ENCODE measurements at places on chromosomes 16 and 17.
A peak's percentile ranks its signal among the peaks of the same experiment; 100 is the strongest.

DNA sequence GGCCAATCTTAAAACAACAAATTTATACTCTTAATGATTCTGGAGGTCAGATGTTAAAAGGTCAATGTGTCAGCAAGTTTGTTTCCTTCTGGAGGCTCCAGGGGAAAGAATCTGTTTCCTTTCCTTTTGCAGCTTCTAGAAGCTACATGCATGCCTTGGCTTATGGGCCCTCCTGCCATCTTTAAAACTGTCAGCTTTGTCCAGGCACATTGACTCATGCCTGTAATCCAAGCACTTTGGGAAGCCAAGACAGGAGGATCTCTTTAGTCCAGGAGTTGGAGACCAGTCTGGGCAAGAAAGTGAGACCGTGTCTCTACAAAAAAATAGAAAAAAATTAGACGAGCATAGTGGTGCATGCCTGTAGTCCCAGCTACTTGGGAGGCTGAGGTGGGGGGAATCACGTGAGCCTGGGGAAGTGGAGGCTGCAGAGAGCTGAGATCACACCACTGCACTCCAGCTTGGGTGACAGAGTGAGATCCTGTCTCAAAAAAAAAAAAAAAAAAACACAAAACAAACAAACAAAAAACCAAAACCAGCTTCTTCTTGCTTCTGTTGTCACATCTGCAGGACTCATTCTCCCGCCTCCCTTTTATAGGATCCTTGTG, 58.3 kb downstream of the NOS2 start:
- no peak overlapping the region for H3K4me3 ChIP-seq
- H3K36me3 ChIP-seq = no peaks in the 10 kb centered on the region
- no peaks in the 10 kb centered on the region for H3K27me3 ChIP-seq
- DNase-seq = no peak

- no peak overlapping the region for H3K27ac ChIP-seq
- no peak for DNase-seq
Observed at GRCh38 chr16:65896448-65897153, 469.9 kb upstream of the CDH5 start.

- peaks cover 12% of the 10 kb centered on the region for H3K4me1 ChIP-seq
- peaks cover 15% of the 10 kb centered on the region for H3K27me3 ChIP-seq
- no peaks in the 10 kb centered on the region for H3K36me3 ChIP-seq
- no peak for DNase-seq
Observed at GRCh38 chr16:86806838-86807351, 228.5 kb downstream of the FOXL1 start.

DNA sequence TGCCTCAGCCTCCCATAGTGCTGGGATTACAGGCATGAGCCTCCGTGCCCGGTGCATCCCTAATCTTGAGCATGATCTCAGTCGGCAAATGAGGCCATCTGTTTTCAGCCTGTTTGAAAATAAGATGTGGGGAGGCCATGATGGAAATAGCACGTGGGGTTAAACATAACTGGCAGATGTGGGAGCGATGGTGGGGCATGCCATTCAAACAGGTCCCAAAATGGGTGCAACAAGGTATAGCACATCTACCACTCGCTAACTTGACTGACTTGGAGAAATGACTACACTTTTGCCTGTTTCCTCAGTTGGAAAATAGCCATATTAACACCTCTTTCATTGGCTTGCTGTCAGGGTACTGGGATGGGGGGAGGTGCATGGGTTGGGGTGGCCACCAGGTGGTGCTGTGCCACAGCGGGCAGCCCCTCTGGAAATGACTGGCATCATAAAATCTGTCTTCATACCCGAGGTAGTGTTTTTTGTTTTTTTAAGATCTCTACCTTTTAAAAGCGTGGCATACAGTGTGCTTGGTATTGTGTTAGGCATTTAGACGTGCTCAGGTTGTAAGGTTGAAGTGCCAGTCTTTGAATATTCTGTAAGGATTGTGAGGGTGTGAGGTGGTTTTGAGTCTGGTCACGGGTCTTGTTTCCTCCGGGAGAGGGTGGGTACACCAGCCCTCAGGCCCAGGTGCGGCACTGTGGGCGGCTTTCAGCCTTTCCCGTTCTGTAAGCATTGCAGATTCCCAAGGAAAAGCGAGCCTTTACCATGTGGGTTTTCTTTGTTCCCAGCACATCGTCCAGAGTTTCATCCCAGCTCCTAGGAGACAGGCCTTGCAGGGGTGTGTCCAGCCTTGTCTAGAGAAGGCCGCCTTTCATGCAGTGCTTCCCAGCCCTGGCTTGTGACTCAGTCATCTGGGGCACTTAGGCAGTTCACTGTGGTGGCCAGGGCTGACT, 2.9 kb upstream of the TTYH2 start:
- H3K4me1 ChIP-seq = peaks cover 25% of the 10 kb centered on the region
- H3K36me3 ChIP-seq = peaks cover 22% of the 10 kb centered on the region
- peak; percentile 73 for DNase-seq

DNA sequence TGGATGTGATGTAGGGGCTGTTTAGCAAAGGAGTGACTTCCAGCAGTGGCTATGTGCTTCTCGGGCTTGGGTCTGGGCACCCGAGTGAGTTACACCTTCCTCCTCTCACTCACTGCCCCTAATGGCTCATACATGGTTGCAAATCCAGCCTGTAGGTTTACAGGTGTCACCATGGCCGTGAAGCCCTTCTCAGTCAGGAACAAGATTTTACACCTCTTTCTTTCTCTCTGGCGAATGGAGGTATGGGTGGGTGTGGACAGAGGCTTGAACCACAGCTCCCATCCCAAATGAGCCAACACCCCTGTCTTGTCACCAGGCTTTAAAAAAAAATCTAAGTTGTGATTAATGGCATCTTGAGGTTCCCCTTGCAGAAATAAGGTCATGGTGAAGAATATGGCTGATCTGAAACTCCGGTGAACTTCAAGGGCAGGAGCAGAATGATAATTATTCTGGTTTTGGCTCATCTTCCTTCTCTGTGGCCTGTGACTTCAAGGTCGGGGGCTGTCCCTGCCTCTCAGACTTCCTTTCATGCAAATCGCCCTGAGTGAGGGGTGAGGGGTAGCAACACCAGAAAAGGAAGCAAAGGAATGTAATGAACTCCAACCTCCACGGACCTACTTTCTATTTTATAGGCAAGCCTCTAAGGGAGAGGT, 331.2 kb downstream of the MAF start:
- no peak overlapping the region for H3K27ac ChIP-seq
- no peak for DNase-seq
- no peak overlapping the region for H3K4me3 ChIP-seq
- H3K36me3 ChIP-seq = no peaks in the 10 kb centered on the region
- H3K27me3 ChIP-seq = no peaks in the 10 kb centered on the region

DNA sequence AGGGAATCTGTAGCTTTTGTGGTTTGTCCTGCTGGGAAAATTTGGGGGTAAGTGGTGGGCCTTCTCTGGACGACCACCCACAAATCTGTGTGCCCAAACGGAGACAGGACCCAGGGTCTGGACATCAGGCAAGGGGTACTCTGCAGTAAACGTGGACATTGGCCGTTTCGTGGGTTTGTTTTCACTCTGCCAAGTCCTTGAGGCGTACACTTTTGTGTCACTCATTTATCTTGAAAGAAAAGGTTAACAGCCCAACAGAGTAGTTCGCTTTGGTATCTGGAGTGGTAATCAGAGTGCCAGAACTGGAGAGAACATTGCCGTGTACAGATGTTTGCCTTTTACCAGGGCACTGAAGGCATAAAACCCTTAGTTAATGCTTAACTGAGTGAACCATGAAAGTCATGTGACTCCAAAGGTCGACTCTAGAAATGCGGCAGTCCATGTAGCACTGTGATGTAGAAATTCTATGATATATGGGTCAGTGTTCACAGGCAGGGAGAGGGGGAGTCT, 15.4 kb downstream of the NAA60 start:
- H3K4me3 ChIP-seq = peak overlapping the region; percentile 88
- no peaks in the 10 kb centered on the region for H3K36me3 ChIP-seq
- DNase-seq = no peak
- H3K4me1 ChIP-seq = peaks cover 68% of the 10 kb centered on the region
- H3K27ac ChIP-seq = peak overlapping the region; percentile 99

DNA sequence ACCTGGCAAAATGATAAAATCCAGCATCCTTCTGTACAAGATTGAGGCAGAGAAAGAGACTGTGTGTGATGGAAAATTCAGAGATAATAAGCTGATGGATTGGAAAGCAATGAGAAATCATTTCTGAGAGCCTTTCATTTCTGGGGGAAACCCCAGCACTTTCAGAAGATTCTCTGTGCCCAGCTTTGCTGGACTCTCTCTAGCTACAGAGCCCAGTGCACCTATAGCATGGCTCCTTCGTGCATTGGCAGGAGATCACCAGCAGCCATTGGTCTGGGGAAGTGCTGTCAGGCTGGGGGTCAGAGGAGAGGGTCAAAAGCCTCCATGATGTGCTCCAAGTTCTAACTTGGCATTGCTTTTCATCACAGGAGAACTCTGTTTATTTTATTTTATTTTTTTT, 259.9 kb downstream of the SOX9 start:
- H3K27ac ChIP-seq = no peak overlapping the region
- peaks cover 21% of the 10 kb centered on the region for H3K27me3 ChIP-seq
- no peaks in the 10 kb centered on the region for H3K36me3 ChIP-seq
- peaks cover 6% of the 10 kb centered on the region for H3K4me1 ChIP-seq

DNA sequence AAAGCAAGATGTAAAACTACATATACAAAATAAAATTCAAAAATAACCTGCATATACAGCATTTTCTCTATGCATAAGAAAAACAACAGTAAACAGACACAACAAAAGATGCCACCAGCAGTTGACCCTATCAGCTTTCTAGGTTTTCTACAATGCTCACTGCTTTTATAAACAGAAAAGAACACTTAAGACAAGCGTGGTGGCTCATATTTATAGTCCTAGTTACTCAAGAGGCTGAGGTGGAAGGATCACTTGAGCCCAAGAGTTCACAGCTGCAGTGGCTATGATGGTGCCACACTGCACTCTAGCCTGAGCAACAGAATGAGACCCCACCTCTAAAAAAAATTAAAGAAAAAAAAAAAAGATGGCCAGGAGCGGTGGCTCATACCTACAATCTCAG, 46.5 kb upstream of the ATP2A3 start:
- peaks cover 8% of the 10 kb centered on the region for H3K36me3 ChIP-seq
- no peak overlapping the region for H3K27ac ChIP-seq
- no peaks in the 10 kb centered on the region for H3K27me3 ChIP-seq
- no peaks in the 10 kb centered on the region for H3K4me1 ChIP-seq

DNA sequence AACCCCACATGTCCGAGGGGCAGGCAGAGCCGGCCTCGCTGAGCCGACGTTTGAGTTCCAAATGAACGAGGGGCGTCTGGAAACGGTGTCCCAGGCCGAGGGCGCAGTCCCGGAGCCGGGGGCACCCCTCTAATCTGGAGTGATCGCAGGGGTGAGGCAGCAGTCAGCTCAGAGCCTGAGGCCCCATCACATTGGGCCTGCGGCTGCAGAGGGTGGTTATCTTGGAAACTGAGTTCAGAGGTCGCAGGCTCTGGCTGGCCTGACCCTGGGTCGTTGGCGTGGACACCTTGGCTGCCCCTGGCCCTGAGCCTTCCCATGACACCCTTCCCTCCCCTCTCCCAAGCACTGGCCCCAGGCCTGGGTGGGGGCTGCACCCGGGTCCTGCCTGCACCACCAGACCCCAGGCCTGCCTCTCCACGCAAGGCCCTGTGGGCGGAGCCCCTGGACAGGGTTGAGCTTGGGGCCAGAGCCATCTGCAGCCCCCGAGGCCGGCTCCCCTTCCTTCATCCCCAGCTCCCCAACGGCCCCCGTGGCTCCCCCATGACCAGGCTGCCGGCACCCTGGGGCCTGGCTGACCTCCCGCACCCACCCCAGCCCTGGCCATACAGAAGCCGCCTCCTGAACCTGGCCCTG, 45.6 kb downstream of the ZFPM1 start:
- no peak overlapping the region for H3K4me3 ChIP-seq
- no peak for DNase-seq
- H3K4me1 ChIP-seq = peaks cover 17% of the 10 kb centered on the region
- no peak overlapping the region for H3K27ac ChIP-seq
- no peaks in the 10 kb centered on the region for H3K36me3 ChIP-seq
- H3K27me3 ChIP-seq = no peaks in the 10 kb centered on the region

- H3K4me3 ChIP-seq = no peak overlapping the region
- H3K36me3 ChIP-seq = no peaks in the 10 kb centered on the region
- no peaks in the 10 kb centered on the region for H3K4me1 ChIP-seq
- no peak overlapping the region for H3K27ac ChIP-seq
Observed at GRCh38 chr16:11190588-11191560, 65.1 kb downstream of the SOCS1 start.

DNA sequence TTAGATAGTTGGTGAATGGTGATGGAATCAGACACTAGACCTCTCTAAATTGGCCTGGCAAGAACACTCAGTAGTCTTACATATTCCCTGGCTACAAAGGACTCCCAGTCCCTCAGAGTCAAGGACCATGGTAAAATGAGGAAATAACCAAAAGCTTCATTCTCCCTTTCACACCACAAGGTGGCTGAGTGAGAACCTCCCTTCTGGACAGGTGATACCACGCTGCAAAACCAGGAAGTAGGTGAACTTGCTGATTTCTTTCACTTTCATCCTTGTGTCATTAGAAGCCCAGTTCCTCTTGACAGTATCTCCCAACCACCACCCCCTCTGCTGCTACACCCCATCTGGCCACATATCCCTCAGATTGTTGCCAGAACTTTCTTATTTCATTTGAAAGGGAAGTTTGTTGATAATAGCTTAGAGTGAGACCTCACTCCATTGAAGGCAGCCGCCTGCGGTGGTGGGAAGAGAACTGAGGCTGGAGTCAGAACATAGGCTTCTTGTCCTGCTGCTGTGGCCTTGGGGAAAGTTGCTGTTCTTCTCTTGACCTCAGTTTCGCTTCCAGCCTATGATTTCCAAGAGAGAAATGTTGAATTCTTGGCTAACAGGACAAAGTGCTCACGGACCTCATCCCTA, 290.6 kb upstream of the CCL2 start:
- no peaks in the 10 kb centered on the region for H3K36me3 ChIP-seq
- no peaks in the 10 kb centered on the region for H3K4me1 ChIP-seq
- DNase-seq = no peak

- no peaks in the 10 kb centered on the region for H3K36me3 ChIP-seq
- DNase-seq = no peak
- H3K27me3 ChIP-seq = peaks cover 27% of the 10 kb centered on the region
- H3K27ac ChIP-seq = no peak overlapping the region
Observed at GRCh38 chr16:27408012-27408601, 6.1 kb downstream of the IL21R start.

- no peak overlapping the region for H3K27ac ChIP-seq
- H3K36me3 ChIP-seq = no peaks in the 10 kb centered on the region
- DNase-seq = no peak
- no peaks in the 10 kb centered on the region for H3K27me3 ChIP-seq
- H3K4me1 ChIP-seq = peaks cover 22% of the 10 kb centered on the region
Observed at GRCh38 chr16:88456356-88457292, 3.5 kb downstream of the ZFPM1 start.
